Eye (tissue), 1 donor: ENCODE measurements at places on chromosomes 4 and X.

- DNase-seq: peak; percentile 40
Measured at GRCh38 chrX:106437407-106437806, 174.4 kb upstream of the RADX start.

DNA sequence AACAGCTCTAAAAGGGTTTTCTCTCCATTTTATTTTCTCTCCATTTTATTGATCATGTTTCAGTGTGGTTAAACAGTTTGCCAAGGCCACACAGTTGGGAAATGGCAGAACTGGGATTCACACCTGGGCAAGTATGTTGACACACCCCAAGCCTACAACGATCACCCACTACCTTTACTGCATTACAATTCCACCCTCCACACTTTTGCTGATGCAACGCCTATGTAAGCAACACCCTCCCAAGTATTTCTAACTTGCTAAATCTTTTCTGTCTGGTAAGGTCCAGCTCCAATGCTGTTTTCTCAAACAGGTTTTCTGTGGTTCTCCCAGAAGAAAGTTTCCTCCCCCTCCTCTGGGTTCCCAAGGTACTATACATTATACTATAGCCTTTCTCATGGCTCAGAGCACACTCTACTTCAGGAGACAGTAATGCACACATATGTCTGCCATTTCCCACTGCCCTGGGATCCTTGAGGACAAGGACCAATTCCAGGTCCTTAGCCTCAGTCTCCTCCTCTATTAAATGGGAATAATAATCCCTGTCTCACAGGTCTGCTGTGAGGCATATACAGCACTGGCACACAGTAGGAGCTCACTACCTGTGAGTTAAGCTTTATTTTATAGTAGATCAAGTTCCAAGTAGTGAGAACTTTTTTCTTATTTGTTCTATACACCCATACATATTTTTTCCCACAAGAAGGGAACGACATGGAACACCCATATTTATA is 27.9 kb downstream of the IQSEC2 start:
- no peak for DNase-seq

DNA sequence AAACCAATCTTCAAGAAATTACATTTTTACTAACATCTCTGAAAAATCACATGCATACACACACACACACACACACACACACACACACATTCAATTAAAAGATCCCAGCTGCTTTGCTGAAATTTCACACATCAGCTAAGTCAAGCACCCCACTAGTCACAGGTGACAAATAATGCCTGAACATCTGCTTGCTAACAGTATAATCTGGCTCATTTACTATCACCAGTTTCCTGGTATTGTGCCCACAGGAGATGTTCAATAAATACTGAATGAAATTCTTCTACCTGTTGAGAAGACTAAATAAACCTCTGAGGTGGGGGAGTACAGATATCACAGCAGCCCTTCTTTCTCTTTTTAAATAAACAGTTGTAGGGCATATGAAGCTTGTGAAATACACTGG is 994.0 kb downstream of the ARAP2 start:
- DNase-seq: no peak

- no peak for DNase-seq
Measured at GRCh38 chr4:73721435-73721834, 18.9 kb upstream of the CXCL8 start.

DNA sequence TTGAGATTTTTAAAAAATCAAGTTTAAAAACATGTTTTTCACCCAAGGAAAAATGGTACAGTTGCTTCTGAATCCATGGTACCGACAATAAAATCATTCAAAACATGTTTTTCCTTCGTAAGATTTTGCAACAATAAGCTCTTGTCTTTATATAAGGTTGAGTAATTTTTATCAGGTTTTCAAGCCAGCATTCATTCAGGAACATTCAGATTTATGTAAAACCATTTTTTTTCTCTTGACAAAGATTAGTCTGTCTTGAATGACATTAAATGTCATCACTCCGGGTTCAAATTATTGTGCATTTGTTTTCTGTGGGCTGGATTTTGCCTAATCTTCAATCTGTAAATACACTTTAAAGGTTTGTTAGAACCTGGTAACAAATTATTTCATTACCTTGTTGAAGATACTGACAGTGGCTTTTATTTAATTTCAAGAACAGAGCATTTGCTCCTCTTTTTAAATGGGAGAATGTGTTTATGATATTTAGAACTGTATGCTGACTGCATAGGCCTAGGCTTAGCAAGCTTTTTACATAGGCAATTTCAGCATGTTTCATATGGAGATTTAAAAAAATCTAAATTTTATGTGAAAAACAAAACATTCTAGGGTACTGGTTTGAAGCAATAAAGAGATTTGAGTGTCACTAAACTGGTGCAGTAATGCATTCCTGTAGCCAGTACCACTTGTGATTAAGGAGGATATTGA is 336.4 kb upstream of the HAND2 start:
- DNase-seq: no peak
